Fibroblast of villous mesenchyme (primary cell): ENCODE measurements at places on chromosomes 5 and 9. TPM values are rescaled to one million over a fixed set of nuclear protein-coding genes. Genes with fewer than 3 reads are reported as not detected.

The SPATA31A3 gene
- total RNA-seq: not detected in 2 replicates

The FGF1 gene
- 8.7 and 16.0 TPM in 2 replicates for total RNA-seq

The NME5 gene
- 1.3 and 2.2 TPM in 2 replicates for total RNA-seq

The MORN5 gene
- not detected in 2 replicates for total RNA-seq

The PCDHB4 gene
- total RNA-seq: under 0.01 TPM in 2 replicates

The GLRA1 gene
- not detected in 2 replicates for total RNA-seq

The SLC2A8 gene
- total RNA-seq: 8.2 and 9.3 TPM in 2 replicates

The PDE6A gene
- under 0.01 TPM in 1 of 2 replicates, not detected in the other for total RNA-seq

The ABCA2 gene
- total RNA-seq: 14.7 and 15.5 TPM in 2 replicates

The TNFSF8 gene
- not detected in 2 replicates for total RNA-seq

The OMD gene
- not detected in 2 replicates for total RNA-seq

The CCDC192 gene
- total RNA-seq: not detected in 2 replicates
